ENCODE measurements at places on chromosomes 4 and X. TPM values are rescaled to one million over a fixed set of nuclear protein-coding genes. Genes with fewer than 3 reads are reported as not detected.

MAGEB3 gene
- polyA plus RNA-seq = not detected

NRK gene
- 0.02 TPM for polyA plus RNA-seq

FREM3 gene
- polyA plus RNA-seq = 0.03 TPM

EDA gene
- 0.06 TPM for polyA plus RNA-seq

DNA sequence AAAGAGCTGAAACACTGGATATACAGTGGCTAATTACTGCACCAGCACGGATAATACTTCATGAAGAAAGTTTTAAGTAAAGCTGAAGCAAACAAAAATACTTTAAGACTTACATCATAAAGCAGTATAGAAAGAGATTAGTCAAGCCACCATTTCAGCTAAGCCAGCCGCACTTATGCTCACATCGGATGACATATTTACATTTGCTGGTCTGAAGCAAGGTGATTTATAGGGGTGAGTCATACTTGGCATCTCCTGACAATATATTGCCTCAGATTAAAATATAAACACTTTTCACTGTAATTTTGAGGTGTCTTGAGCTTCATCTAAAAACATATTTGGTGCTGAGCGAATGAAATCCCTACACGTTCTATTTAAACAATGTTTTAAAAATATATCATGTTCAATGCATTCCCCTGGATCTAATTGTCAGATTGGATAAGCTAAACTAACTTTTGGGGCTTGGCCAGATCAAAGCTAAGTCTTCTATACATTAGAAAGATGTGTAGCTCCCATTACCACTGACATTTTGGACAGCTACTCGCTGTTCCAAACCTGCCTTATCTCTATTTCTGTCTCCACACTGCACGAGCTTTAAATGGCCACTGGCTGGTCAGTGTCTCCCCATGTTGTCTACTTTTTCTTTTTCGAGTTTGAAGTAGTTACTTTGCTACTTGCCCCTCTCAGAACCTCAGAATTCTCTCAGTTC lies 103.2 kb downstream of the VCX2 start:
- DNase-seq = no peak

GRCh38 chr4:67558493-67558892 lies at the start of gene STAP1:
STAP1 (plus strand) TSS chr4:67558727; CDS start chr4:67558810, 83 bp downstream.
- DNase-seq = no peak

- no peak for DNase-seq
These were observed 93.8 kb downstream of the INPP4B start for GRCh38 chr4:142752202-142752786.

DNA sequence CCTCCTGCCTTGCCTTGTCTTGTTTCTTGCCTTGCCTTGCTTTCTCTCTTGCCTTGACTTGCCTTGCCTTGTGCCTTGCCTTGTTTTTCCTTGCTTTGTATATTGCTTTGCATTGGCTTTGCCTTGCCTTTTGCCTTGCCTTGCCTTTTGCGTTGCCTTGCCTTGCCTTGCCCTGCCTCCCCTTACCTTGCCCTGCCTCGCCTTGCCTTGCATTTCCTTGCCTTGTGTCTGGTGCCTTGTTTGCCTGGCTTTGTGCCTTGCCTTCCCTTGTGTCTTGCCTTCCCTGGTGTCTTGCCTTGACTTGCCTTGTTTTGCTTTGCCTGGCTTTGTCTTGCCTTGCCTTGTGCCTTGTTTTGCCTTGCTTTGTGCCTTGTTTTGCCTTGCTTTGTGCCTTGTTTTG lies 89.7 kb downstream of the TAB3 start:
- DNase-seq = no peak

DNA sequence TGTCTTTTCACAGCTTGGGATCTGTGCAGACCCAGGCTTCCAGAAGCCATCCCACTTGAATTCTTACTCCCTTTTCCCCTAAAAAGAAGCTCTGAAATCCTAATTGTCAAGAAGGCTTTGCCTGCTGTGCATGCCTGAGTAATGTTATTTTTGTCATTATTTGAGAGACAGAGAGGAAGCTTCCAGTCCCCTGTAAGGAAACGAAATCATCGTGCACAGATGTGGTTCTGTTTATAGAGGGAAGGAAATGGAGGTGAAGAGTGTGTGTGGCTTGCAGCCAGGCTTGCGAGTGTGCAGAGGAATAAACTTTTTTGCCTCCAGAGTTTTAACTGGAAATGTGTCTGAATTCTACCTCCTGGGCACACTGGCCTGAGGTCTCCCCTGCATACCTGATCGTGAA lies 70.2 kb downstream of the TBL1X start:
- DNase-seq = no peak

GRCh38 chr4:80206521-80207171 lies 9.3 kb downstream of the PRDM8 start:
- no peak for DNase-seq

DNA sequence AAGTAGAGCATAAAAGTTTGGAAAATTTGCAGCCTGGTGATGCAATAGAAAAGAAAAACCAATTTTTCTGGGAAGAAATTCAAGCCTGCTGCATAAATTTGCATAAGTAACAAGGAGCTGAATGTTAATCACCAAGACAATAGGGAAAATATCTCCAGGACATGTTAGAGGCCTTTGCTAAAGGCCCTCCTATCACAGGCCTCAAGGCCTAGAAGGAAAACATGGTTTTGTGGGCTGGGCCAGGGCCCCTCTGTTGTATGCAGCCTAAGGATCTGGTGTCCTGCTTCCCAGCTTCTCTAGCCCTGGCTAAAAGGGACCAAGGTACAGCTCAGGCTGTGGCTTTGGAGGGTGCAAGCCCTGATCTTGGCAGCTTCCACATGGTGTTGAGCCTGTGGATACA lies 6.2 kb upstream of the RTL3 start:
- DNase-seq = no peak

DNA sequence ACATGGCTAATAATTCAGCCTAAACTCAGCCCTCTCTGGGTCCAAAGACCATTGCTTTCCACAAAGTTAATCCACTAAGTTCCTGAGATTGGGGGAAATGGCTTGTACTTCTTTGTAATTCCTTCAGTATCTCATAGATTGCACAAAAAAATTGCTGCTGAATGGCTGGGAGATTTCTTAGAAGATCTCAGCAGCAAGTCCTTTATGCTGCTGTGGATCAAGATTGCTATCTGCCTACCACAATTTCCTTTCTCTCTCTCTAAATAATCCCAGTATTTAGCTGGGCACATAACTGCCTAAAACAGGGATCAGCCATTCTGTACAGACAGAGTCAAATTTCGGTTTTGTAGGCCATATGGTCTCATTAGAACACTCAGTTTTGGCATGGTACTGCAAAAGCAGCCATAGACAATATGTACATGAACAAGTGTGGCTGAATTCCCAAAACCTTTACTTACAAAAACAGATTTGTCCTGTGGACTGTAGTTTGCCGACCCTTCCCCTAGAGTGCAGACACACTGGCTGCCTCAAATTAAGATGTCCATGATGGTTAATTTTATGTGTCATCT lies 18.5 kb upstream of the HOPX start:
- DNase-seq = no peak

DNA sequence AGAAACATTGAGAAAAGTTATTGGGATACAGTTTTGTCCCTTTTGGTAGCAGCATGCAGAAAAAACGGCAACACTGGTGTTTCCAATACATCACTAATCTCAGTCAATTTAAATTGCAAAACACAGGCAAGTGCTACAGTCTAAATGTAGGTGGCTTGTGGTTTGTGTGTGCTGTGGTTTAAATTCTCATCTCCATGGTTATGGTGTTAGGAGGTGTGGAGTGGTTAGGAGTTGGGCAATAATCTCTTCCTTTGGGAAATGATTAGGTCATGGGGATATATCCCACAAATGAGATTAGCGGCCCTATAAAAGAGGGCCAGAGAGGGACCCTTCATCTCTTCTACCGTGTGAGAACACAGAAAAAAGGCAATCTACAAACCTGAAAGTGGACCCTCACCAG lies 1344.3 kb downstream of the ADGRL3 start:
- no peak for DNase-seq

GRCh38 chr4:188452097-188452496 lies 312.9 kb downstream of the TRIML1 start:
- no peak for DNase-seq

- DNase-seq = no peak
These were observed 33.2 kb downstream of the PCGF3 start for GRCh38 chr4:738781-739280.

GRCh38 chr4:141220271-141220670 lies 424 bp upstream of the ZNF330 start:
- DNase-seq = no peak

GRCh38 chr4:17613761-17614415 lies 553 bp upstream of the MED28 start:
- DNase-seq = no peak

GRCh38 chr4:113003841-113004240 lies 45.6 kb upstream of the ANK2 start:
- DNase-seq = no peak

- peak; percentile 73 for DNase-seq
These were observed 6.7 kb downstream of the FGFBP2 start for GRCh38 chr4:15956179-15956850.

- DNase-seq = peak; percentile 78
These were observed 1.5 kb downstream of the FHDC1 start for GRCh38 chr4:152937336-152938236.

GRCh38 chr4:141425124-141425523 lies 204.4 kb downstream of the ZNF330 start:
- no peak for DNase-seq

GRCh38 chr4:75821216-75821615 lies 81.0 kb downstream of the PPEF2 start:
- no peak for DNase-seq

DNA sequence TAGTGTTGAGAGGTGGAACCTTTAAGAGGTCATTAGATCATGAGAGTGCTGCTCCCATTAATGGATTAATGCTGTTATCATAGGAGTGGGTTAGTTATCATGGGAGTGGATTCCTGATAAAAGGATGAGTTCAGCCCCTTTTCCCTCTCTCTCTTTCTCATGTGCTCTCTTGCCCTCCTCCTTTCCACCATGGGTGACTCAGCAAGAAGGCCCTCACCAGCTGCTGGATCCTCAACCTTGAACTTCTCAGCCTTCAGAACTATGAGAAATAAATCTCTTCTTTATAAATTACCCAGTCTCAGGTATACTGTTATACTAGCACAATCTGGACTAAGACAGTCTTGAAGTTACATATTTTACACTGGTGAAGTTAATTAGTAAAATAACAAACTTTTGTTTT lies 10.0 kb upstream of the CDKL5 start:
- no peak for DNase-seq

DNA sequence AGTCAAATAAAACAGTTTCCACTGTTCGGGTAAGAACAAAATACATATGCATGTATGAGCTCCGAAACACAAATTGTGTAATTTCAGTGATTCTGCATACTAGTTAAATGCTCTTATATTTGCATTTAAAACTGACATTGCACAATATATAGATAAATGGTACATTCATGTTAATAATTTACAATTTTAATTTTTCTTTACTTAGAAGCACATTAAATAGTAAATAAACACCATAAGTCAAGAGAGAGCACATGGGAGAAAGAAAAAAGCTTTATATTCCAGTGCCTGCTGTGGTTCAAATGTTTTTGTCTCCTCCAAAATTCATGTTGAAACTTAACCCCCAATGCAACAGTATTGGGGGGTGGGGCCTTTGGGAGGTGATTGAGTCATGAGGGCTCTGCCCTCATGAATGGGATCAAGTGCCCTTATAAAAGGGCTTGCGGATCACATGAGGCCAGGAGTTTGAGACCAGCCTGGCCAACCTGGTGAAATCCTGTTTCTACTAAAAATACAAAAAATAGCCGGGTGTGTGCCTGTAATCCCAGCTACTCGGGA lies 322.9 kb downstream of the BCOR start:
- no peak for DNase-seq

GRCh38 chr4:965048-965765 lies 8.2 kb downstream of the DGKQ start:
- no peak for DNase-seq

- no peak for DNase-seq
These were observed 172.8 kb upstream of the TACR3 start for GRCh38 chr4:103892586-103892985.

- DNase-seq = no peak
These were observed 270.0 kb downstream of the MAPK10 start for GRCh38 chr4:86089781-86090323.

Data from SK-N-SH (cell line).